ENCODE measurements at places on chromosomes 3 and 15.
A peak's percentile ranks its signal among the peaks of the same experiment; 100 is the strongest.

DNA sequence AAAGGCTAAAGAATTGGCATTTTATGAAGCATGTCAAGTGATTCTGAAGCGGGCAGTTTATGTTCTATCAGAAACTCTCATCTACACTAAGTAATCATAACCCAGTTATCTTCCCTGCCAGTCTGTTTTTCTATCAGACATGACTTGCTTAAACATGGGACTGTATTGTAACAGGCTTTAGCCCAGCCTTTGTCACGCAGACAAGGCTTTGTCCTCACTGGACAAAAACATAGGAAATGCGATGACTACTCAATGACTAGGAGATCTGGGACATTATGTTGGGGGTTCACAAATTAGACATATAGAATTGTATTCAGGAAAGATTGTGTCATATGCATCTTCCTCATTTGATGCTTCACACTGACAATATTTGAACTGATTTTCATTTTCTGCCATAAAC, 115.5 kb downstream of the GADL1 start:
- no peak overlapping the region for H3K4me3 ChIP-seq
- no peak overlapping the region for H3K27ac ChIP-seq
- no peak for DNase-seq
- no peaks in the 10 kb centered on the region for H3K4me1 ChIP-seq
- H3K36me3 ChIP-seq: no peaks in the 10 kb centered on the region
- H3K27me3 ChIP-seq: peaks cover 11% of the 10 kb centered on the region

GRCh38 chr15:95541301-95541700, 789.2 kb upstream of the NR2F2 start:
- no peaks in the 10 kb centered on the region for H3K27me3 ChIP-seq
- no peaks in the 10 kb centered on the region for H3K4me1 ChIP-seq

GRCh38 chr15:72873379-72874233, 90.0 kb upstream of the ADPGK start:
- no peaks in the 10 kb centered on the region for H3K4me1 ChIP-seq
- no peak overlapping the region for H3K4me3 ChIP-seq

DNA sequence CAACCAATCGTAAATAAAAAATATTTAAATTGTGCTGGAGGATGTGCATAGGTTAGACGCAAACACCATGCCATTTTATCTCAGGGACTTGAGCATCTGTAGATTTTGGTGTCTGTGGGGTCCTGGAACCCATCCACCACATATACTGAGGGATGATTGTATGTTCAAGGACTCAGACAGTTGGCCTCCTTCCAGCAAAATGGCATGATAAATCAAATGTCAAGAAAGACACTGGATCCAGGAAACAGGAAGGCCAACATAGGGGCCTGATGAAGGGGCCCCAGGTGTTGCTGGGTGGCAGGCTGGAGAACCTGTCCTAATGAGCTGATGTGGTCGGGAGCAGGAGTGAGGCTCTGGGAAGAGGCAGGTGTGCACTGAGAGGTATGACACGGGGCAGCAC, 289.5 kb downstream of the GABRG3 start:
- H3K27ac ChIP-seq: no peak overlapping the region
- H3K4me3 ChIP-seq: no peak overlapping the region
- no peaks in the 10 kb centered on the region for H3K36me3 ChIP-seq

DNA sequence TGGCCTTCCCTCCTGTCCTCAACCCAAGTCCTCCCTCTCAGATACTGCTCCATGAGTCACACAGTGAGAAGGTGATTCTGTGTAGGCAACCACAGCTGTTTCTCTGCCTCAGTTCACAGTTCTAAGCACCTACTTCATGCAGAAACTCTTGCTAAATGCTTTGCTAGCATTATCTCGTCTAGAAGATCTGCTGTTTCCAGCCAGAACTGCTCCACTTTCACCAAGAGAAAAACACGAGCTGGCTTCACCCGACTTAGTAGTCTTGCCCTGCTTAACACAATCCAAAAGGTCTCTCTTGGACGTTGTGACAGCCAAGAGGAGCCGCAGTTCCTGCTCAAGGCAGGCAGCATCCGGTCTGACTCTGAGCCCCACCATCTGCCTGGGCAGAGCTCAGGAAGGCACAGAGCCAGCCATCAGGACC, 272.1 kb downstream of the UACA start:
- H3K4me1 ChIP-seq: peaks cover 76% of the 10 kb centered on the region
- peaks cover 78% of the 10 kb centered on the region for H3K27me3 ChIP-seq
- peak overlapping the region; percentile 65 for H3K4me3 ChIP-seq
- DNase-seq: peak; percentile 33
- H3K36me3 ChIP-seq: peaks cover 8% of the 10 kb centered on the region

- no peaks in the 10 kb centered on the region for H3K27me3 ChIP-seq
- H3K4me3 ChIP-seq: no peak overlapping the region
- no peak for DNase-seq
- H3K36me3 ChIP-seq: no peaks in the 10 kb centered on the region
- no peaks in the 10 kb centered on the region for H3K4me1 ChIP-seq
These were observed 1294.1 kb downstream of the NSUN3 start for GRCh38 chr3:95356764-95357501.
